ENCODE measurements at places on chromosomes 3 and 15. TPM values are rescaled to one million over a fixed set of nuclear protein-coding genes. Genes with fewer than 3 reads are reported as not detected.

- H3K4me1 ChIP-seq = no peaks in the 10 kb centered on the region
Measured at GRCh38 chr3:53816425-53816824, 29.8 kb downstream of the CHDH start.

DNA sequence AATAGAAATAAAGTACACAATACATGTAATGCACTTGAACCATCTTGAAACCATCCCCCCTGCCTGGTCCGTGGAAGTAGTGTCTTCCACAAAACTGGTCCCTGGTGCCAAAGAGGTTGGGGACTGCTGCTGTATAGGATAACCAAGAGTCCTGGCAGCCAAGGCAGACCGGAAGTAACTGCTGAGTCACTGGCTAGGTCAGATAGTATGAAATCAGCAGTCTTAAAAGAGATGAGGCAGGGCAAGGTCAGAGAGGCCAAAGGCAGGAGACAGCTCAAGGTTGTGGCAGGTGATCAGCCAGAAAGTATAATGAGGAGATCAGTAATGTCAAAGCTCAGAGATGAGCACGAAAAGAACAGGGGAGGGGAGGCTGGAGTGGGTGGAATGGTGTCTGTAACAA, 60.2 kb downstream of the MAP3K13 start:
- no peak for DNase-seq
- H3K27ac ChIP-seq = no peak overlapping the region
- no peak overlapping the region for H3K4me3 ChIP-seq

DNA sequence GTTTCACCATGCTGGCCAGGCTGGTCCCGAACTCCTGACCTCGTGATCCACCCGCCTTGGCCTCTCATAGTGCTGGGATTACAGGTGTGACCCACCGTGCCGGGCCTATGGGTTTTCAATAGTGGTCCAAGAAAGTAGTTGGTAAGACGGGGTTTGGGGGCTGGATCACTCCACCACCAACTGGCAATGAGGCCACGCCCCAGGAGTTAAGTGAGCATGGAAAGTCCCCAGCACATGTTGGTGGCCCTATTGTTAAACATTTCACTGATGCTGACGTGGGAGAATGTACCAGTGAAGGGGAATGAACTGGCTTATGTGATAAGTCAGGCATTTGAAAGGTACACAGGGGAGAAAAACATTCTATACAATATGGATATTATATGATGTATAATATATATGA, 80.4 kb downstream of the CHRD start:
- no peaks in the 10 kb centered on the region for H3K27me3 ChIP-seq
- no peak overlapping the region for H3K27ac ChIP-seq
- no peak overlapping the region for H3K4me3 ChIP-seq
- H3K4me1 ChIP-seq = no peaks in the 10 kb centered on the region
- H3K36me3 ChIP-seq = no peaks in the 10 kb centered on the region
- DNase-seq = no peak

- no peaks in the 10 kb centered on the region for H3K27me3 ChIP-seq
- H3K4me3 ChIP-seq = no peak overlapping the region
- no peak overlapping the region for H3K27ac ChIP-seq
- H3K36me3 ChIP-seq = no peaks in the 10 kb centered on the region
Measured at GRCh38 chr3:167798443-167798842, 62.9 kb downstream of the SERPINI1 start.

GRCh38 chr15:44698641-44699040, 12.5 kb downstream of the PATL2 start:
- no peak for DNase-seq
- no peaks in the 10 kb centered on the region for H3K4me1 ChIP-seq
- no peaks in the 10 kb centered on the region for H3K36me3 ChIP-seq

DNA sequence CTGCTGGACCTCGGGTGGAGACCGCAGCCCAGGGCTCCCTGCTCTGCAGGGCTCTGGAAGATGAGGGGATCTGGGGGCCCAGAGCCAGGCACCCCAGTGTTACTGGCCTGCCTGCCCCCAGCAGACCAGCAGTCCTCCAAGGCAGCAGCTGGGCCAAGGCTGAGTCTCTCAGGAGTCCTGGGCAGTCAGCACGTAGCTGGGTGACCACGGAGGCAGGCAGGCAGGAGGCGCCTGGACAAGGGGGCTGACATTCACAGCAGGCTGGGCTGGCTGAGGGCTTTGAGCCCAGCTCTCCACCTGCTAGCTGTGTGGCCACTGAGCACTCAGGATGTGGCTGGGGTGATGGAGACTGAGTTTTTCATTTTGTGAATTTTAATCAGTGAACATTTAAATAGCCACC, 67.9 kb downstream of the IQSEC1 start:
- H3K4me3 ChIP-seq = no peak overlapping the region
- H3K36me3 ChIP-seq = no peaks in the 10 kb centered on the region
- no peak overlapping the region for H3K27ac ChIP-seq
- H3K4me1 ChIP-seq = peaks cover 13% of the 10 kb centered on the region

- no peak for DNase-seq
- no peak overlapping the region for H3K27ac ChIP-seq
- H3K4me3 ChIP-seq = no peak overlapping the region
- peaks cover 10% of the 10 kb centered on the region for H3K4me1 ChIP-seq
- peaks cover 15% of the 10 kb centered on the region for H3K27me3 ChIP-seq
- H3K36me3 ChIP-seq = no peaks in the 10 kb centered on the region
Measured at GRCh38 chr15:59543721-59544547, 67.6 kb upstream of the GCNT3 start.

GRCh38 chr3:134348524-134348923, 25.7 kb downstream of the AMOTL2 start:
- no peaks in the 10 kb centered on the region for H3K27me3 ChIP-seq
- no peak for DNase-seq
- H3K36me3 ChIP-seq = no peaks in the 10 kb centered on the region
- peaks cover 7% of the 10 kb centered on the region for H3K4me1 ChIP-seq

GRCh38 chr3:25281732-25282126, 146.3 kb upstream of the RARB start:
- no peaks in the 10 kb centered on the region for H3K27me3 ChIP-seq
- peaks cover under 1% of the 10 kb centered on the region for H3K4me1 ChIP-seq
- no peaks in the 10 kb centered on the region for H3K36me3 ChIP-seq
- H3K4me3 ChIP-seq = no peak overlapping the region
- no peak overlapping the region for H3K27ac ChIP-seq
- DNase-seq = no peak

GRCh38 chr15:31335989-31336592, 9.5 kb downstream of the KLF13 start:
- H3K27ac ChIP-seq = no peak overlapping the region
- H3K36me3 ChIP-seq = no peaks in the 10 kb centered on the region
- DNase-seq = no peak
- H3K4me3 ChIP-seq = no peak overlapping the region

Gene TMEM207
- total RNA-seq = not detected

Gene LRRIQ4
- total RNA-seq = not detected

Gene ANKRD63
- 0.74 TPM for total RNA-seq

Gene CD200R1
- 0.28 TPM for total RNA-seq

Gene OR5H1
- not detected for total RNA-seq
